Fibroblast of villous mesenchyme (primary cell): ENCODE measurements at places on chromosomes 4 and X.

DNA sequence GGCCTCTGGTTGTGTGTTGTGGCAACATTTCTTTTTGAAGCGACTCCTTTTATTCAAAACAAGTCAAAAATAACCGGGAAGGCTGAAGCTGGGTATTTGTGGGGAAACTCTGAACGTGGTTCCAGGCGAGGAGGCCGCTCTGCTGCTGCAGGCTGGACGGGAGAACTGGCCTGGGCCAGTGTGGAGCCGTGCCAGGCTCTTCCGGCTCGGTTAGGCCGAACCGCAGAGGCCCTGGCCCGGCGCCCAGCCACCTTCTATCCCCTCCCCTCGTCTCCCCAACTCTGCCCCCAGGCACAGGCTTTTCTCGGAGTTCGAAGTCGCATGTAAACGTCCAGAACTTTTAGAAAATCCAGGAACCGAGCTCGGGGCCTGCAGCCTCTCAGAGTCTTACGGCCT is 2.4 kb upstream of the BCOR start:
- no peak for DNase-seq

DNA sequence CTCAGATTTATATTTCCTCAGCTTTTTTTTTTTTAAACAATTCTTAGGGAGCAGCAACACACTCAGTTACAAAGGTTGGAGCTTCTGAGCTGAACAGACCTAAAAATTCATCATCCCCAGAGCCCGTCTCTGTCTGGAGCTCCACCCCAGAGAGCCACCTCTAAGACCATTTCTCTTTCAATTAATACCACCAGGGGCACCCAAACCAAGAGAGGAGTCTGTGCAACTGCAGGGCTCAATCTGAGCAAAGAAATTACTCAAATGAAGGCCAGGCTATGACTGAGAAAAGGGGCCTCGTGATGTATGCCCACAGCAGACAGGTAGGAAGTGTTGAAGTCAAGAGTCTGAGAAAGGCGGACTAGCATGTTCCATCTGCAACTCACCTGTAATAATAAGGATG is 95.5 kb downstream of the C4orf51 start:
- DNase-seq: no peak

DNA sequence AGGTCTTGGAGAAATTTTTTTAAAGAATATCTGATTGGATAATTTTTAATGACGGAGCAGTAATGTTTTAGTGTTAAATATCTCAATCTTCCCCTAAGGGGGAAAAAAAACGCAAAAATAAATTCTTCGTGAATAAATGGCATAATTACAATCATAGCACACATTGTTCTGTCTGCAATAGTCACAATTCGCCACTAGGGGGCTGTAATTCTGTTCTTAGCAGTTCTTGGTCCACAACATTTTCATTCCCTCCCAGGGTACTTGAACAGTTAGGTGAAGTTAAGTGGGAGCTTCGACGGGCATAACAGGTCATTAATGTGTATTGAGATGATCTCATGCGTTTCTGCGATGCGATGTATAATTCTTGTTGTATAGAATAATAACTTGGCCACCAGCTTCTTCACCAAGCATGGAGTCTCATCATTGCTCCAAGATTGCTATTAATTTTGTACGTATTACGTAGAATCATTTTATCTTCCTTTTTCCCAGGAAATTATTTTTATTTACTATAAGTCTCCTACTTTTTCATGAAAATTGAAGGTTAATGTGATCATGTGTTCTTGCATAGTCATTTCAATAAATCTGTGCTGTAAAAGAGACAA is 27.2 kb downstream of the HTR2C start:
- peak; percentile 44 for DNase-seq

DNA sequence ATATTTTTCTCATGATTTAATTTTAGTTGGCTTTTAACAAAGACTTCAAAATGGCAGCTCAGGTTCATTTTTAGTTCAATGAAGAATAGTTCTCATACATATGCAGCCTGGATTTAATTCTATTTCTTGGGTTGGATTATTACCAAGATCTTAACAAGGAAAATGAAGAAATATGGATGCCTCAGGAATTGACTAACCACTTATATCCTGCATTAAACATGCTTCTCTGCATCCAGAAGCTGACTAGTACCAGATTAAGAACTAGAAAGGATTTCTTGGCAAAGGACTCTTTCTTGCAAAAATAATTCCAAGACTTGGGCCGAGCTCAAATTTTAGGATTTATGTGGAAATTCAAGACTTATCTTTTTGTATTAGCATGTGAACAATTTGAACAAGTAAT is 5.6 kb upstream of the KLHL2 start:
- DNase-seq: no peak
